ENCODE measurements at places on chromosomes 7 and 10.

- no peak for DNase-seq
These were observed 426.4 kb downstream of the PHTF2 start for GRCh38 chr7:78224923-78225322.

DNA sequence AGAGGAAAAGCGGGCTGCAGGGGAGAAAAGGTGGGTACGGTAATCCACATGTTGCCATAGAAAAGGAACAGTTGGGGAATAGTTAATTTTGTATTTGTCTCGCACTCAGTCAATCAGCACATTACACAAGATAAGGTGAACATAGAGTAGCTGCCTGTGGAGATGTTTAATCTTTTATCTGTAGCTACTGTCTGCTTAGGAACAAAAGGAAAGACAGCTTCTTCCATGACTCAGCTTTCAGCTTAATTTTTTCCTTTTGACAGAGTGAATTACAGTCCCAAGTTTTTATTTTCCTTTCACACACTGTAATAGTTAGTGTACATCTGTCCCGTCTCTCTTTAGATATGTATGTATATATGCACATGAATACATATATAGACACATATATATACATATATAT, 39.3 kb upstream of the PODXL start:
- DNase-seq, result no peak

DNA sequence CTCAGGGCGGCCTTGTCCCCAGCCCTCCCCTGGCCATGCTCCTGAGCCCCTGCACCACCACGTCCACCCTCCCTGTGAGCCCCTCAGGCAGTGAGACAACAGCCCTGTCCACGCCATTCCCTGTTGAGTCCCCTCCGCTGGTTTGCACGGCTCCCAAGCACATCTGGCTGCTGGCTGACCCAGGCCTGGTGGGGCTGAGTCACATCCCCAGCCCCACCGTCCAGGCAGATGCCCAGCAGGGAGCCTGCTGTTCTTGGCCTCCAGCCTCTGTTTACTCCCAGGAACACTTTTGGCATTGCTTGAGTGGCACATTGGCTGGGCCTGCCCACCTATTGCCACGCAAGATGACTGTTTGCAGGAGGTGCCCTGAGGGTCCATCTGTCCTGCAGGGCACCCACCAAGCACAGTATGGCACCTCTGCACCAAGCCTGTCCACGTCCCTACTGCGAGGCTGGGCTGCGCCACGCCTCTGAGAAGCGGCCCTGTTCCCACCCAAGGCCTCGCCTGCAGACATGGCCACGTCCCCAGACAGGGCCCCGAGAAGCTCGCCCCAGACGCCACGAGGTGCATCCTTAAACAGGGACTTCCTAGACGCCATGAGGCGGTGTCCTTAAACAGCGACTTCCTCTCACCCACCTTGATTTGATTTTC, 48.4 kb upstream of the INPP5A start:
- DNase-seq, result no peak

GRCh38 chr10:95518455-95519452, 42.4 kb downstream of the SORBS1 start:
- DNase-seq, result no peak

GRCh38 chr10:86792461-86793167, 36.2 kb downstream of the BMPR1A start:
- DNase-seq, result no peak

DNA sequence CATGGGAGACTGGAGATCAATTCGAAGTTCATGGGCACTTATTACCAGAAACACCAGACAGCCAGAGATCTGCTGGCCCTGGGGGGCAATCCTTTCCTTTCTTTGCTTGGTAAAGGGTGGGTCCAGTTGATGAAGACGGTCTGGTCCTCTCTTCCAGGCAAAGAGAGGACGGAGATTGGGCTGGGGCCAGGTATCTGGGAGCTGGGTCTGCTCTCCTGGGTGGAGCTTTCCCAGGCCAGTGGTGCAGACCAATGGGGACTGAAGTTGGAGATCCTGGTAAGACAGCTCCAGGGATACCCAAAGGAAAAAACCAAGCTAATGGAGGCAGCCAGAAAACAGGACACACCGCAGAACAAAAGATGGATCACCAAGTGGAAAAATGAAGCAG, 18.3 kb downstream of the NOD1 start:
- DNase-seq, result no peak

- DNase-seq, result no peak
These were observed 570.8 kb upstream of the MGMT start for GRCh38 chr10:128896116-128896795.

DNA sequence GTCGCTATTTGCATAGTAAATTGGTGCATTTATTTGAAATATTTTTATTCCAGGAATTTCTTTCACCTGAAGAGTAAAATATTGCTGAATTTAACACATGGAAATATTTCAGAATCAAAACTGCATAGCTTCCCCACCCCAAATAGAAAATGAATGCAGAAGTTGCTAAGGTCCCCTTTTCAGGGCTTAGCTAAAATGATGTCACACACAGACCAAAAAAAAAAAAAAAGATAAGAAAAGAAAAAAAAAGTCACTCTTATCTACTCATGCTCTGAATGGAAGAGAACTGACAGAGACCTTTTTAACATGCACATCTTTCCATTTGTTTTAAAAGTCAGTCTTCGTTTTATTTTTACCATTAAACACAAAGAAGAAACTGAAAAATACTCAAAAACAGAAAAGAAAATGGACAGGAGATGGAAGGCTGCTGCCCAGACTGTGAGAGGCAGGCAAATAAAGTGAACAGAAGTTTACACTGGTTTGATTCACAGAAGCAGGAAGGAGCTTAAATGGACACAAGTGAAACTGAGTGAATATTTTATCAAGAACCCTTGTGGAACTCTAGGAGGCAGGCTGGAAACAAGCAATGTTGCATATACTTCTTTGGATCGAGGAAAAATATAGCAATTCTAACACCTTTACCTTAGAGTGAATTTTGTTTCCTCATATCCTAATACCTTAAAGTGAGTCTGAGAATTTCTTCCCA, 32.0 kb downstream of the PSMC2 start:
- no peak for DNase-seq

DNA sequence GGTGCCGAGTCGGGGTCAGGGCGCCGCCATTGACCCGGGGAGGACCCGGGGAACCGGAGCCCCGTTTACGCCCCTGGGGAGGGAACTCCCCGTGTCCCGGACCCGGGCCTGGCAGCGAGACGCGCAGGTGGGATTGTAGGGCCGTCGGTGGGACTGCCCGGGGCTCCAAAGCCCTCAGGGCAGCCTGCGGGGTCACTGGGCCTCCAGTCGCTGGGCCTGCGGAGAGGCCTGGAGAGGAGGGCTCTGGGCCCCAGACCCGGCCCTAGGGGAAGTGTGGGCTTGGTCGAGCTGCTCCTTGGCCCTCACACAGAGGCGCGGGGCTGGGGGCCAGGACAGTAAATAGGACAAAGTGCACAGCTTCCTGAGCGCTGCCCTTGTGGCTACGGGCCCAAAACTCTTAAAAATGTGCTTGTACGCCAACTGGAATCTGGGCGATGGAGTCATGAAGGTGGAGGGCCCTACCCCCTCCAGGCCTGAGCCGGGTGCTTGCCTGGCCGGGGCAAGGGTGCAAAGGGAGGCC, 657 bp downstream of the ECHDC3 start:
- DNase-seq, result no peak

DNA sequence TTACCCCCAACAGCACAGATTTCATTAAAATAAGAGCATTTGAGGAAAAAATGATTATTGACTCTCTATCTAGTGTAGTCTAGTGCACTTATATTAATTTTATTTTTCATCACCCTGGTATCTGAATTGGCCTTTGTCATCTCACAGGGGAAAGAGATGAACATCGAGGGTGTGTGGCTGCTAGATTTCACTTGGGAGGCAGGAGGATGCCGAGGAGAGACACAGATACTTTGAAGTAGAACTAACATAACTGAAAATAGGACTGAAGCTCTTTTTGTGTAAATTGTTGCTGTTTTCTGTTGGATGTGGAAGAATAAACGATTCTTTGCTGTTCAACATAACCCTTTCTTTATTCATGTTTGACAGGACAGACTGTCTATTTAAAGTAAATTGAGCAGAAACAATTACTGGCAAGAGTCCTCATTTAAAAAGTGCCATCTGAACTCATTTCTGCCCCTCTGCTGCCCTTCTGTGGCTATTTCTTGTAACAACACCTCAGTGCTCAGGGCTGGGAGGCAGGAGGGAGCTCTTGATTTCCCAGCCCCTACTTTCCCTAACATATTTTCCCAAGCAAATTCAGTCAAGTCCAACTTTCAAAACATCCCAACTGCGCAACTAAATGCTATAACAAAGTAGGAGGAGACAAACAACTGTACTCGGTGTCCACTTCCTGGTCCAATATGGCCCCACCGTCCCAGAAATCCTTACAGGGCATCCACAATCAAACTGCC, 15.6 kb downstream of the LYZL1 start:
- no peak for DNase-seq

GRCh38 chr7:6562106-6562505, 10.8 kb upstream of the GRID2IP start:
- DNase-seq, result no peak

DNA sequence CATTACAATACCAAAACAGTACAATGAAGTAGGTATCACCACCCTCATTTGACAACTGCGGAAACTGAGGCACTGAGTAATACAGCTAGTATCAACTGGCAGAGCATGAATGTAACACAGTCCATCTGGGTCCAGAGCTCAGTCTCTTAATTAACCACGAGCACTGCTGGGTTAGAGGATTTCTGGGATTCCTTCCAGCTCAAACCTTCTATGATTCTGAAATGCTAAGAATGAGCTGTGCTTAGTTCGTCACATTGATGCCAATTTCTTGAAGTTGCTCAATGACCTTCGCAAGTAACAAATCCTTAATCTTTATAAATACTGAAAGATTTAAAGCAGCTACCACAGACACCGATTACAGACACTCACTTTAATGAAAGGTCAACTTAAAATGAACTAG, 62.5 kb downstream of the SGMS1 start:
- no peak for DNase-seq

- no peak for DNase-seq
These were observed 57.8 kb upstream of the RAB18 start for GRCh38 chr10:27446091-27446918.

- no peak for DNase-seq
These were observed 22.6 kb downstream of the WNT8B start for GRCh38 chr10:100485366-100485765.

- no peak for DNase-seq
These were observed 52.0 kb downstream of the EEPD1 start for GRCh38 chr7:36204929-36205635.

GRCh38 chr10:70502406-70502805, 23.8 kb downstream of the PALD1 start:
- no peak for DNase-seq

DNA sequence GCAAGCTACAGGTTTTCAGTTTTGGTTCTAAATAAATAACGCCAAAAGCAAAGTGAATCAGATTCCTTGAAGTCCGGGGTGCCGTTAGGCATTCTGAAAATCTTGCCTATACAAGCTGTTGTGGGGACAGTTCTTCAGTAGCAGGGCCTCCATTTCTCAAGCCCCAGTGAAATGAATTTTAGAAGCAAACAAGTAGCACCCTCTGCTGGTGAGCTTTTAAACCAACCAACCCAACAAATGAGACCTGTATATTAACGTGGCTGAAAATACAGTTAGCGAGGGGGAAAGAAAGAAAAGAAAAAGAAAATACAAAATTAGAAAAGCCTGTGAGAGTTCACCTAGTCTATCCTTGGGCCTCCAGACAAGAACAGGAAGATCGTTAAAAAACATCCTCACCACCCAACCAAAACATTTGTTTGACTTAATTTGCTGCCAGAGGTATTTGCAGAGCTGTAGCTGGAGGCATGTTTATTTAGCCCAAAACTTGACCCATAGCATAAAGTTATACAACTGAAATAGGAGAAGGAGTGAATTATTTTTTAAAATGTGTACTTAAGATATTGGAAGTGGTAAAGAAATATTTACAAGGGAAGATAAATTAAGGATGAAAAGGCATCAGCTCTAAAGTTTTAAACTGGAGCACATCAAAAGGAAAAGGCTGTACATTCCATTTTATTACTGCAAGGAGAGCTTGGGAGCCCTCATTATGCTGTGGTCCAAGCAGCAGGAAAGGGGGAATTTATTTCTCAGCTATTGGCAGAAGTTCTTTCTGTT, 98.9 kb downstream of the DYNC1I1 start:
- DNase-seq, result no peak

GRCh38 chr10:64507651-64508028, 986.4 kb downstream of the REEP3 start:
- DNase-seq, result no peak

- DNase-seq, result no peak
These were observed 440.7 kb upstream of the CELF2 start for GRCh38 chr10:10576937-10577336.

- DNase-seq, result no peak
These were observed 62.7 kb upstream of the VIPR2 start for GRCh38 chr7:159207393-159207792.

DNA sequence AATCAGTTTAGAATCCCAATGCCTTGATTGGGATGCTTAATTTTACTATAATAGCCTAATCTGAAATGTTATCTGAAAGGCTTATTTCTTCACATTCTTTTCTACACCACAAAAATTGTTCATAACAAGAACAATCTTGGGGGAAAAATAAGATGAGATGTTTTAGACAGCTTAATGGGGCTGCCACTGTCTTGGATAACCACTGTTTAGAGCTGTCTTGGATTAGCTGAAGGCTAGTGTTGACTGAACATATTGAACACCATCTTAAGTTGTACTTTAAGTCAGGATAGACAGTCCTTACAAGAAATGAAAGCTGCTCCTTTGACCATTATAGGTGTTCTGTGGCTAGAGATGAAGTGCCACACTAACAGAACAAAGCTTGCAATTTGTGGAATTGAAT, 501.3 kb downstream of the GFRA1 start:
- no peak for DNase-seq

- DNase-seq, result no peak
These were observed 500.8 kb upstream of the ANKRD30A start for GRCh38 chr10:36624551-36625100.

GRCh38 chr7:158028971-158029370, 558.7 kb downstream of the PTPRN2 start:
- DNase-seq, result no peak

DNA sequence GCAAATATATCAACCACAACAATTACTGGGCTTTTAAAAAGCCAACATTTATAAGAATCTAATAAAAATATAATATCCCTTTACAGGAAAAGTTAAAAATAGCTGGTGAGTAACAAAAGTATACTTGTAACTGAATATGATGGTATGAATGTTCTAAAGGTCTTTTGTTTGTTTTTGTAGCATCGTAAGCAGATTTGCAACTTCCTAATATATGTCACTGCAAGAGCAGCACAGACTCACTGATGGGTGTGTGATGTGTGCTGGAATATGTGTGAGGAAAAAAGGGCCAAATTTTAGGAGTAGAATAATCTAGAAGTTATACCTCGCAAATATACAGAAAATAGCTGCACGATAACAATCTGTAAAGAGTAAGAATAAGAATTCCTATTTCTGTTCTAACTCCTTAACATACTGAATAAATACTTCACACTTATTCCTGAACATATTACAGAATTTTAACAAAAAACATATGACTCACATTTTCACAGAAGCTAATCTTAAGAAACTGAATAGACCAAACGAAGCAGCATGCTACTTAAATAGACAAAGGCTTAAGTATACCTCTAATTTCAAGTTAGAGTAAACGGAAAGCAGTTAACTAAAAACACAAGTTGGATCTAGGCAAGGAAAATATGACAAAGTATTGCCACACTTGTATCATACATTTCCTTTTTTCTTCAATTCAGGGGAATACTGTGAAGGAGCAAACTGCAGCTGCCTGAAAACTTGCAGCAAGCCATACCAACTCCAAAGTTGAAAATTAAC, 9.6 kb downstream of the ETV1 start:
- DNase-seq, result no peak

- no peak for DNase-seq
These were observed 2.9 kb downstream of the PPP1R3C start for GRCh38 chr10:91629715-91630549.
